ENCODE measurements at places on chromosomes 2 and 18.

- H3K27me3 ChIP-seq, result no peaks in the 10 kb centered on the region
- H3K36me3 ChIP-seq, result no peaks in the 10 kb centered on the region
- no peak for DNase-seq
- H3K4me3 ChIP-seq, result no peak overlapping the region
- H3K4me1 ChIP-seq, result no peaks in the 10 kb centered on the region
These were observed 188.0 kb upstream of the PKDCC start for GRCh38 chr2:41859615-41860514.

DNA sequence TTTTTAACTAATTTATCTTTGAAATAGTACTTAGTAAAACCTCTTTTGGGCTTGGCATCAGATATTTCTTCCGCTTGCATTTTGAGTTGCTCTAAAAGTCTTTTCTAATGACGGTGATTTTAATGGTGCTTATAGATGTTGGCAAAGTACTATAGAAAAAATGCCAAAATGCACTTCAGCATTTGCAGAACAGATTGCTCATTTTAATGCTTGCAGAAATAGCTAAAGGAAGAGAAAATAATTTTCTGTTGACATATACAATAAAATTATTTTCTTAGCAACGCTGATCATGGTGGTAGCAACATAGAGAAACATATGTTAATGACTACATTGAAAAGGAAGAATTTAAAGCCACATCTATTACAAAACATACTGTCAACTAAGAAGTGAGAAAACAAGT lies 170.7 kb downstream of the STK39 start:
- H3K27me3 ChIP-seq, result no peaks in the 10 kb centered on the region
- H3K27ac ChIP-seq, result no peak overlapping the region
- DNase-seq, result no peak
- H3K36me3 ChIP-seq, result no peaks in the 10 kb centered on the region

GRCh38 chr2:72678024-72678423 lies 147.8 kb downstream of the EXOC6B start:
- H3K36me3 ChIP-seq, result no peaks in the 10 kb centered on the region
- no peak overlapping the region for H3K27ac ChIP-seq
- no peaks in the 10 kb centered on the region for H3K27me3 ChIP-seq
- no peak overlapping the region for H3K4me3 ChIP-seq
- no peaks in the 10 kb centered on the region for H3K4me1 ChIP-seq

DNA sequence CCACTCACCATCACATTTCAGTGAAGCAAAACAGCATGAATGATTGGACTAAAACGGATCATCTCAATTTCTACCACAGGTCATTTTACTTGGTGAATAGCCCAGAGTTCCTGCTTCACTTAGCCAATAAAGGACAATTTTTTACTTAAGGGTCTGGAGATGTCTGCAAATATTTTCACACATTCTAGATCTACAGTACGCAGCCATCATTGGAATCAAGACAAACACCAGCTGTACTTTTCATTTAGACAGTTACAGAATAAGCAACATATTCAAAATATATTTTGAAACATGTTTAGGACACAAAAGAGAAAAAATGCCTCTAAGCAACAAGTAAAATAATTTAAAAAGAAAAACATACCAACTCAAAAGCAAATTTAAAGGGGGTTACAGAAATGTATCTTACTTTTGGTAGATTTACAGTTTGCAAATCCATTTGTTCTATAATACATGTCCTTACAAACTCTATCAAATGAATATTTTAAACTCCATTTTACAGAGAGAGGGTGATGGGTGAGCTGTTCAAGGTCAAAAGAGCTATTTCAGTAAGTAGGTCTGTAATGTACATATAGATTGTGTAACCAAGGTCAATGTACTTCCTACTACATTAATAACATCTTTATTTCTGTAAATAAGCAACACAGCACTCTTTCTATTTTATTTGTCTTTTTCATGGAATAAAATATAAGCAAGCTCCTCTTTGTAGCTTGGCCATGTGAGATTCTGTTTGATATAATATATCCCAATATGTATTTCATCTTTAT lies 13.4 kb downstream of the PPP1R1C start:
- no peaks in the 10 kb centered on the region for H3K4me1 ChIP-seq
- no peak overlapping the region for H3K4me3 ChIP-seq
- H3K27me3 ChIP-seq, result no peaks in the 10 kb centered on the region
- no peak for DNase-seq
- H3K36me3 ChIP-seq, result no peaks in the 10 kb centered on the region
- H3K27ac ChIP-seq, result no peak overlapping the region

- no peaks in the 10 kb centered on the region for H3K36me3 ChIP-seq
- no peak overlapping the region for H3K4me3 ChIP-seq
- H3K27ac ChIP-seq, result no peak overlapping the region
- H3K4me1 ChIP-seq, result no peaks in the 10 kb centered on the region
- DNase-seq, result no peak
These were observed 26.7 kb upstream of the DLX2 start for GRCh38 chr2:172129404-172129803.

GRCh38 chr2:237479747-237480146 lies 7.3 kb upstream of the MLPH start:
- H3K4me1 ChIP-seq, result peaks cover 40% of the 10 kb centered on the region
- peak overlapping the region; percentile 19 for H3K27ac ChIP-seq
- no peaks in the 10 kb centered on the region for H3K36me3 ChIP-seq
- no peak overlapping the region for H3K4me3 ChIP-seq

GRCh38 chr2:230158468-230158867 lies 61.3 kb downstream of the SP110 start:
- H3K4me1 ChIP-seq, result no peaks in the 10 kb centered on the region
- H3K4me3 ChIP-seq, result no peak overlapping the region
- H3K36me3 ChIP-seq, result no peaks in the 10 kb centered on the region
- H3K27ac ChIP-seq, result no peak overlapping the region

DNA sequence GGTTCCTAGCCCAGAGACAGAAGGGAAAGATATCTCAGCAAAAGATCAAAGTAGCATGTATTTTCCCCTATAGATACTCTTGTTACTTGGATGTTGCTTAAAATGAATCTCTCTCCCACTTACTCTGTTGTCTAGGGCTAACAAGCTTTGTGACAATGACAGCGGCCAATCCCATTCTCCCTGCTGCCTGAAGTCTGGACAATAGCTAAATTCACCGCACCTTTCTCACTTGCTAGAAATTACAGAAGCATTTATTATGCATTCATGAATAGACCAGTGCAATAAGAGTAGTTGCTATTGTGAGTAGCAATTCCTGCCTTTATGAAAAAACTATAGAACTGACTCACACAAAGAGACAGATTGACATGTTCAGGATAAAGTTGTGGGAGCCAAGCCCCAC lies 42.2 kb upstream of the ZC3H15 start:
- H3K36me3 ChIP-seq, result no peaks in the 10 kb centered on the region
- DNase-seq, result no peak
- H3K27me3 ChIP-seq, result no peaks in the 10 kb centered on the region
- no peaks in the 10 kb centered on the region for H3K4me1 ChIP-seq

DNA sequence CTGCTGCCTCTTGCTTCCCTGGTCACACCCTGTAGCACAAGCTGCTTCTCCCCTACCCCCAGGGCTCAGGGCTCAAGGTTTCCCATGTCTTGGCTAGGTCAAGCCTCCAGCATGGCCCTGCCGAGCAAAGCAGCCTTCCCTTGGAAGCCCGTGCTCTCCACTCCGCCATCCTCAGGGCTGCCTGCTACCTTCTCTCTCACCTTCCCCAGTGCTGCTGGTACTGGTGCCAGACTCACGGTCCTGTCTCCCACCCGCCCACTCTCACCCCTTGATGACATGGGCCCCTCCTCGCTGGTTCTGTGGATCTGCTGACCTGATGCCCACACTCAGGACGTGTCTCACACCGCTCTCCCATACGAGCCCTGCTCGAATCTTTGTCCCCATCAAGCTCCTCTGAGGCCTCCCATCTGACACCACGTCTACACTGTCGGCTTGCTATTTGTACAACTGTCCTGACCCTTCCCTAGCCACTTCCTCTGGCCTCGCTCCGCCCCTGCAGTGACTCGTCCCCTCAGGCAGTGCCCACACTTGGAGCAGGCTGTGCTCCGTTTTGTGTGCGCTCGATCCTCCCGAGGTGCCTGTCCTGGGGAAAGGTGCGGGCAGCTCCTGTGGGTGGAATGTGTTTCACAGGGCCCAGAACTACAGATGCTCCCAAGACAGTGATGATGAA lies 49.9 kb downstream of the ZAP70 start:
- H3K4me1 ChIP-seq, result no peaks in the 10 kb centered on the region
- no peak for DNase-seq
- H3K27me3 ChIP-seq, result no peaks in the 10 kb centered on the region
- peaks cover 50% of the 10 kb centered on the region for H3K36me3 ChIP-seq

DNA sequence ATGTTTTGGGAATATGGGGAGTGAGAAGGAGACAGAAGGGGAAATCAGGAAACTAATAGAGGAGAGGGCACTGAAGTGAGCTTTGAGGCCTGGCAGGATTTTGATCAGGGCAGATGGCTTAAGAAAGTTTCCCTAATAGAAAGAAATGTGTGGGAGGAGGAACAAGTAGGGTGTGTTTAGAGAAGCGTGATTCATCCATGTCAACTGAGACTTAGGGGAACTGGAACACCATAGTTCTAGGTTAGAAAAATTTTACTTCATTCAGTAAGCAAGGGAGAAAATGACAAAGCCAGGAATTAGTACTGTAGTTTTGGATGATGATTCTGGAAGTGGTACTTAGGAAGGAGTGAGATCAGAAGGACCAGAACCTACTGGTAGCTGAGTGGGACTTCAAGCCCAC lies 296.0 kb downstream of the PLCL1 start:
- H3K36me3 ChIP-seq, result no peaks in the 10 kb centered on the region
- no peak overlapping the region for H3K27ac ChIP-seq
- H3K4me3 ChIP-seq, result no peak overlapping the region
- H3K4me1 ChIP-seq, result no peaks in the 10 kb centered on the region

GRCh38 chr2:232296776-232297525 lies 81.6 kb upstream of the ALPP start:
- H3K27me3 ChIP-seq, result no peaks in the 10 kb centered on the region
- no peak overlapping the region for H3K27ac ChIP-seq
- H3K4me3 ChIP-seq, result no peak overlapping the region

DNA sequence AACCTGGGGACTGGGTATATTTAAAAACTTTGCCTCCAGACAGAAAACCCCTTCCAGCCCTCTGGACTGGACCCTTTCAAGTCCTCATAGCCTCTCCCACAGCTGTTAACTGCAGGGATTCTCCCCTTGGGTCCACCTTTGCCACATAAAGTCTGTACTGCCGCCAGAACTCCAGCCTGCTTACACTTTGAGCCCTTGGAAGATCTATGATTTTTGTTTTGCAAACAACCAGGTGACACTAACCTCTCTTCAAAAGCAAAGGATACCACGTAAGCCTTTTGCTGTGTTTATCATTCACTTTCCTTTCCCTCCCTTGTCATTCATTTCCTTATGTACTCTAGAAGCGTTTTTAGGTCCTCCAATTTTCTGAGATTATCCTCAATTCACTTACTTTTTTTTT lies 4.1 kb upstream of the AGXT start:
- no peaks in the 10 kb centered on the region for H3K4me1 ChIP-seq
- H3K27me3 ChIP-seq, result no peaks in the 10 kb centered on the region
- no peak overlapping the region for H3K4me3 ChIP-seq
- no peak overlapping the region for H3K27ac ChIP-seq

DNA sequence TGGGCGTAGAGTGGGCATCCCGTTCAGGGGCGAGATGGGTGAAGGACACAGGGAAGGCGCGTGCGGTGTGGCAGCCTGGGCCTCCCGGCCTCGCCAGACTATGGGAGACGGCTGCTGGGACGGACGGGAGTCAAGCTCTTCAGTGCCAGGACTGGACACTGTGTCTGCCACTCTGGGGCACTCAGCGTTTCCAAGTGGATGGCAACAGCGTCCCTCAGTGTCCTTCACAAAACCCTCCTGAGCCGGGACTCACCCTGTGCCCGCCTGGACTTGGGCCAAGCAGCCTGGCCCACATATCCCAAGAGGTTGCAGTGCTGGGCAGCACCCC lies 16.3 kb upstream of the BOK start:
- H3K4me1 ChIP-seq, result peaks cover 43% of the 10 kb centered on the region
- H3K27me3 ChIP-seq, result no peaks in the 10 kb centered on the region
- H3K4me3 ChIP-seq, result no peak overlapping the region
- DNase-seq, result no peak

DNA sequence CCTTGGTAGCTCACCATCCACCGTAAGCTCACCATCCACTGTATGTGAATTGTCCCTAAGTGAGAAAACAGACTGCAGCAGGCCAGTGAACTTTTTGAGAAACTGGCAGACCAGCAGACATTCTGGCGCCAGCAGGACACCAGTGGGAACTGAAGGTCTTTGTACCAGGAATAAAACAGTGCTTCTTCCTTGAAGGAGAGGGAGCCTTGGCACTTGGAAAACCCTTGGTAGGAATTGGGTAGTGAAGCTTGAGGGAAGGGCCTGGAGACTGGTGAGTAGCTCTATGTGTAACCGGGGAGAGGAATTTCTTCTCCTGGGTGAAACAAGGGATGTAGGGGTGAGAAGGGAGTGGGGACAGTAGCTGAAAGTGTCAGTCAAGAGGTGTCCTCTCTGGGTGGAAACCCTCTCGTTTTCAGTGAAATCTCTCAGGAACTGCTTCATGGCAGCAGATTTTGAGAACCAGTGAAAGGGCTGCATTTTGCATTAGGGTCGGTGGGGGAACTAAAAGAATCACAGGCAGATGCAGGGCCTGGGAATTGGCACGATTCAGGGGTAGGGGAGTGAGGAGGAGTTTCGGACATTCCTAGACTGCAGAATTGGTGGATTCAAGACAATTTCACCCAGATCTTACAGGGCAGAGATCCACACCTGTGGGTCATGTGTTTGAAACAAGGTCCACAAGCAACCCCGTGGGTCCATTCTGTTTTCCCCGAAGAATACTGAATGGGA lies 131.5 kb upstream of the DLX2 start:
- H3K27ac ChIP-seq, result no peak overlapping the region
- H3K4me1 ChIP-seq, result peaks cover 15% of the 10 kb centered on the region
- no peaks in the 10 kb centered on the region for H3K27me3 ChIP-seq
- H3K36me3 ChIP-seq, result no peaks in the 10 kb centered on the region

DNA sequence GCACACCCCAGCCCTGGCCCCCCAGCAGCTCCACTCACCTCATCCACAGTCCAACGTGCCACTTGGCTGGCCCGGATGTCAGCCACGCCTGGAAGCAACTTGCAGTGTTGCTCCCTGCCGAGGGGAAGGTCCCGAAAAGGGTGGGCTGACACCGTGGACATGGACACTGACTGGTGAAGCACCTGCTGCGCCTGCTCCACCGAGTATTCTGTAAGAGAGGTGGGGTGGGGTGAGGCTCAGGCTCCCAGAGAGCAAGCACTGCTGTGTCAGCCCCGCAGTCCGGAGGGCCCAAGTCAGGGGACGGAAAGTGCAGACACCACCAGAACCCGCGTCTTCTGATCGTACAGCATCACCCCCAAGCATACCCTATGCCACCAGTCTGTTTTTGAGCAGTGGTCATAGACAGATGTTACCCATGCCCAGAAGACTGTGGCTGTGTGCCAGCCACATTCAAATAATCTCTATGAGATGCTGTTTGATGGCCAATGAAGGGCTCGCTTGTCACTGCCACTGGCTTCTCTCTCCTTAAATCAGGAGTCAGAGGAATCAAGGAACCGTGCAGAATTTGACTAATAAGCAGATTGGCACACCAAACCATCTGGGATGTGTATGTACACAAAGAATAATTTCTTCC lies 74.2 kb upstream of the TMEM200C start:
- H3K27ac ChIP-seq, result no peak overlapping the region
- H3K4me3 ChIP-seq, result no peak overlapping the region
- no peaks in the 10 kb centered on the region for H3K27me3 ChIP-seq
- H3K4me1 ChIP-seq, result peaks cover 20% of the 10 kb centered on the region
- no peaks in the 10 kb centered on the region for H3K36me3 ChIP-seq
- DNase-seq, result no peak

- no peak overlapping the region for H3K4me3 ChIP-seq
- H3K4me1 ChIP-seq, result no peaks in the 10 kb centered on the region
- no peak overlapping the region for H3K27ac ChIP-seq
- H3K36me3 ChIP-seq, result no peaks in the 10 kb centered on the region
- no peak for DNase-seq
These were observed 1667.8 kb downstream of the LRP1B start for GRCh38 chr2:140462990-140463389.
